ENCODE measurements at places on chromosomes 3 and 15. TPM values are rescaled to one million over a fixed set of nuclear protein-coding genes. Genes with fewer than 3 reads are reported as not detected.

DNA sequence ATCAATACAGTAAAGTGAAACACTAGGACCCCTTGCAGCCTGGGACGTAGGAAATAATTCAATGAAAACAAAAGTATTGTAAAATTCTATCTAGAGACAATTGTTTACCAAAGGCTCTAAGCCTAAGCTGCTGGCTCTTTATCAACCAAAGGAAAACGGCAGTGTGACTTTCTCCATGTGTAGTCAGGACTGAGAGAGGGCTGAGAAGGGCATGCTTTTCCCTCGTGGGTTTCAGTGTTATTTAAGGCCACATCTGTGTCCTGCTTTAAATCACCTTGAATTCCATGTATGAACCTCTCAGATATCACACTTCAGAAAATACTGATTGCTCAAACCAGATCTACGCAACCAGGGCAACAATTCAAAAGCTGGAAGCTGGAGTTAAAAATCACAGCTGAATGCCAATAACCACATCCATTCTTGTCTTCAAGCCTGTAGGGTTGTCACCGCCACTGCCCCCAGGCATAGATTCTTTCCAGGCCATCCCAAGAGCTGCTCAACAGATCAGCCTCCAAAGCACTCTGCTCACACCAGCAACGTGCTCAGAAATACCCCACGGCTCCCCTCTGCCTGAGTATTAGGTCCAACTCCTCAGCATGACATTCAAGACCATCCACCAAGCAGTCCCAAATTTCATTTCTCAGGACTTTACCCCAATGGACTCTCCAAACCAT, 124.0 kb downstream of the SRGAP3 start:
- H3K27me3 ChIP-seq: no peaks in the 10 kb centered on the region
- no peak for DNase-seq
- no peaks in the 10 kb centered on the region for H3K36me3 ChIP-seq
- peaks cover 3% of the 10 kb centered on the region for H3K4me1 ChIP-seq
- H3K27ac ChIP-seq: no peak overlapping the region
- no peak overlapping the region for H3K4me3 ChIP-seq

DNA sequence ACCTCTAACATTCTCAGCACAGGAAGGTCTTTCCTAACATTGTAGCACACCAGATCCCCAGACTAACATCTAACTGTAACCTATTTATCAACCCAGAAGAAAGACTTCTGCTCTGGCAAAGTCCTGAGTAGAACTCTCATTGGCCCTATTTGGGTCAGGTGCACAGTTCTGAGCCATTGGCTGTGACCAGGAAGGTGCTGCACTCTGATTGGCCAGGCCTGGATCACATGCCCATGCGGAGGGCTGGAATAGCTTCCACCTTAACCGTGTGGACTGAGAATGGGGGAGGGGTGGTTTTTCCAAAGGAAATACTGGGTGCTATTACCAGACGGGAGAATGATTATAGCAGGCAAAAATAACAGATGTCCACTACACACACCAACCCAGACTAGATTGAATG, 11.5 kb downstream of the FEZF2 start:
- peaks cover 72% of the 10 kb centered on the region for H3K27me3 ChIP-seq
- no peaks in the 10 kb centered on the region for H3K36me3 ChIP-seq
- no peak overlapping the region for H3K27ac ChIP-seq

- H3K27ac ChIP-seq: no peak overlapping the region
- H3K4me3 ChIP-seq: no peak overlapping the region
- DNase-seq: no peak
Observed at GRCh38 chr15:80415358-80415670, 11.1 kb downstream of the ARNT2 start.

- H3K4me1 ChIP-seq: no peaks in the 10 kb centered on the region
- H3K4me3 ChIP-seq: no peak overlapping the region
- no peaks in the 10 kb centered on the region for H3K27me3 ChIP-seq
- no peak overlapping the region for H3K27ac ChIP-seq
- H3K36me3 ChIP-seq: no peaks in the 10 kb centered on the region
Observed at GRCh38 chr3:178826435-178827123, 245.0 kb downstream of the ZMAT3 start.

DNA sequence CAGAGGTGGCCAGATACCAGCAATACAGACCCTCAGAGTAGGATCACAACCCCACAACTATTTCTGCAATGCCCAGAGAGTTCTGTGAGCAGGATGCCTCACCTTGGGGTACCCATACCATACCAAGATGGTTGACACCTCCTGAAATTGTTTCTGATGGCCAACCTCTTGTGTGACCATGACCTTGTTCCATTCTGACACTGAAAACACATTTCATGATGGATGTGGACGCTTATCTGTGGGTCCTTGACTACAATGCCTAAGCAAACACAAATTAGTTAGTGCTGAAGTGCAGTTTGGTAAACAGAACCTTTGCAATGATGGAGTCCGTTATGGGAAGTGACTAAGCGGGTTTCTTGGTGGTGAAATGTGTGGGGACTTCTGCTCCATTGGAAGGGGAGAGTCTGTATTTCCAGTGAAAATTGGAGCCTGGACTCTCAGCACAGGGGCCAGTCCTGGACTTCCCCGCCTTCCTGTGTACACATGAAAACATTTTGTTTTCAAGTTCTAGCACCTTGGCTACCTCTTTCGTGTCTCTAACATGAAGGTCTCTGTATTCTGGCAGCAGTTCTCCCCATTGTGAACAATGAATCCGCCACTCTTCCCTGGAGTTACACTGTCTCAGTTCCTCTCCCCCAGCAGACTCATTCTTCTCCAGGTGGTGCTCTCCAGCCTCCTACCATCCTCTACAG, 106.2 kb downstream of the XXYLT1 start:
- DNase-seq: no peak
- no peak overlapping the region for H3K4me3 ChIP-seq
- peaks cover 20% of the 10 kb centered on the region for H3K4me1 ChIP-seq
- no peaks in the 10 kb centered on the region for H3K27me3 ChIP-seq

DNA sequence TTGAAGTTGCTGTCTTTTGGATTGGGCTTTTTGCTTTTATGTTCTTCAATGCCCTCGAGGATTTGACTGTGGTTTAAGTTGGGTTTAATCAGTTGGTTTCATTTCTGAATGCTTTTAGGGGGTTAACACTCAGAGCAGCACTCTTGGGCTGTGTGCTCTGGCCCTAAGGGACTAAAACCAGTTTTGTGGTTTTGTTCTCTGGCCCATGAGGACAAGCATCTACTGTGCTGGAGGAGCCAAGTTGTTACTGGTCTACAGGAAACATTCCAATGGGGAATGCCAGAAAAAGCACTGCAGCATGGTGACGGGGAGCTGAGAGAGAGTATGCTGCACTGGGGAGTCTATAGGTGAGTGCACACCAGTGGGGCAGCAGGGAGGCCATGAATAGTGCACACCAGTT, 596.9 kb downstream of the ZBBX start:
- no peak for DNase-seq
- H3K4me1 ChIP-seq: no peaks in the 10 kb centered on the region
- H3K4me3 ChIP-seq: no peak overlapping the region
- H3K27me3 ChIP-seq: no peaks in the 10 kb centered on the region

DNA sequence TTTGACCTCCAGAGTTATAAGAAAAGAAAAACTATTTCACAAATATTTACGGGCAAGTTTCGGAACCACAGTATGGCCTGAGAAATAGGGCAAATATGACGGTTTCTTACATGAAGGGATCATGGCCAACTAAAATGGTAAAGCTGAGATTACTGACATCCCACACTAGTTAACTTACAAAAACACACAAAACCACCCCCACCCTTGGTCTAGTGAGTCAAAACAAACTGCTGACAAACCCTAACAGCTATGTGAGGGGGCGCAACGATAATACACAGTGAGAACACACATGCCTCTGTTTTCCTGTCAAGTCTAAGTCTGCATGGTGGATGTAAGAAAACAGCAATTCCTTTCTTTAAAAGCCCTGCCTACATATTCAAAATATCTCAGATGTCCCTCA, 32.3 kb downstream of the CBLB start:
- no peaks in the 10 kb centered on the region for H3K27me3 ChIP-seq
- no peak overlapping the region for H3K27ac ChIP-seq
- H3K36me3 ChIP-seq: no peaks in the 10 kb centered on the region
- peaks cover 7% of the 10 kb centered on the region for H3K4me1 ChIP-seq

DNA sequence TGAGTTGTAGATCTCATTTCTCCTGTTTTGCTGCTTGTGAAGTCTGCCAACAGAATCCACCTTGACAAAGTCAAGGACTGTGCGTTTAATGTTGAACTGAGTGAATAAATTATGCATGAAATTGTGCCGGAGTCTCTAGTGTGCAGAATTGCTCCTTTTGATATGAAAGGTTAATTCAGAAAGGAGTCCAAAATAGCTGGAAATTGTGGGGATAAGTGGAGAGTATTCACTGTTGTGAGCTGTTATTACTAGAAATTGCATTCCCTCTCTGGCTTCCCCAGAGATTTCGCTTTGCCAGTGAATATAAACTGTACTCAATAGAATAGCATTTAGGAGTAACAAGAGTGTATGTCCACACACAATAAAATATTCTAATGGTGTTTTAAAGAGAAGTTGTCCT, 43.1 kb downstream of the SAMMSON start:
- H3K36me3 ChIP-seq: no peaks in the 10 kb centered on the region
- no peaks in the 10 kb centered on the region for H3K4me1 ChIP-seq
- no peaks in the 10 kb centered on the region for H3K27me3 ChIP-seq
- H3K27ac ChIP-seq: no peak overlapping the region
- DNase-seq: no peak
- no peak overlapping the region for H3K4me3 ChIP-seq

GRCh38 chr3:98734735-98735134, 28.4 kb upstream of the ST3GAL6 start:
- H3K36me3 ChIP-seq: no peaks in the 10 kb centered on the region
- DNase-seq: no peak
- H3K4me1 ChIP-seq: peaks cover 8% of the 10 kb centered on the region
- peak overlapping the region; percentile 23 for H3K27ac ChIP-seq
- H3K4me3 ChIP-seq: no peak overlapping the region
- no peaks in the 10 kb centered on the region for H3K27me3 ChIP-seq

DNA sequence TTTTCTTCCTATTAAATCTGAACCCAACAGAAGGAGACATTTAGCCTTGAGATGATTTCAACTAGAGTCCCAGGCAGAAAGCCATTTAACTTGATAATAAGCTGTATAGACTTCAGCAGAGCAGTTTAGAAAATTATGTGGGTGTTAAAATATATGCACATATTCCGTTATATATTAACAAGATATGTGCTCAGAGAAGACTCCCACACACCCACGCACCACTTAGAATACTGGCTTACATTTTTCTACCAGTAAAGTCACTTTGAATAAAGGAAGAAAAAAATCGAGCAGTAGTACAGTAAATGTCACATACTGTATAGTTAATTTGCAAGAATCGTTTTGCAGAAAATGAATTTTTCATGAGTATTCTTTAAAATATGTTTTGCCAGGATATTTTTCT, 599.3 kb downstream of the FGF12 start:
- no peaks in the 10 kb centered on the region for H3K36me3 ChIP-seq
- no peaks in the 10 kb centered on the region for H3K27me3 ChIP-seq
- H3K4me1 ChIP-seq: no peaks in the 10 kb centered on the region
- DNase-seq: no peak
- H3K4me3 ChIP-seq: no peak overlapping the region

GRCh38 chr3:188929137-188929536, 242.6 kb upstream of the TPRG1 start:
- H3K4me1 ChIP-seq: peaks cover 4% of the 10 kb centered on the region
- DNase-seq: peak; percentile 41
- no peaks in the 10 kb centered on the region for H3K27me3 ChIP-seq
- no peaks in the 10 kb centered on the region for H3K36me3 ChIP-seq
- no peak overlapping the region for H3K27ac ChIP-seq

DNA sequence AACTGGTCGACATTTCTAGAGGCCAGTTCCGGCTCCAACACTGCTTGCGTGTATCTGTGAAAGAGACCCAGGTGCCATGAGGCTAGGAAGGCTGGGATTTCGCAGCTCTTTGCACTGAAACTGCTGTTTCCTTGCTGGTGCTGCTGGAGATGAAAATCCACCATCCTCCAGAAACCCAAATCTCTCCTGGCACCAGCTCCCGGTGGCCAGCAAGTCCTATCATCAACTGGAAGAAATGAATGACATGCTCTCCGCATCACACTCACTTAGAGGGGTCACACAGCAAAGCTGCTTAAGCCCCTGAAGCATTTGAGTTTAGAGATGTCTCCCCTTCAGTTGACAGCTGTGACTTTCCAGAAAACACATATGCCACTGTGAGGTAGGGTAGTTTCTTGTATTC, 471.8 kb upstream of the PROK2 start:
- no peak for DNase-seq
- no peaks in the 10 kb centered on the region for H3K27me3 ChIP-seq
- no peaks in the 10 kb centered on the region for H3K36me3 ChIP-seq
- peak overlapping the region; percentile 54 for H3K27ac ChIP-seq

GRCh38 chr3:11154036-11154952, at the start of gene HRH1:
TSS of gene HRH1 (plus strand) at chr3:11154493. CDS start at chr3:11259038, 104,545 bp downstream.
- H3K27ac ChIP-seq: peak within 1 kb of the TSS; percentile 61
- no peaks in the 10 kb centered on the region for H3K36me3 ChIP-seq
- peaks cover 55% of the 10 kb centered on the region for H3K27me3 ChIP-seq
- peaks cover 4% of the 10 kb centered on the region for H3K4me1 ChIP-seq
- peak within 1 kb of the TSS; percentile 57 for H3K4me3 ChIP-seq

- no peaks in the 10 kb centered on the region for H3K27me3 ChIP-seq
- no peaks in the 10 kb centered on the region for H3K36me3 ChIP-seq
- no peaks in the 10 kb centered on the region for H3K4me1 ChIP-seq
Observed at GRCh38 chr3:187878772-187879518, 133.7 kb upstream of the BCL6 start.

- H3K4me3 ChIP-seq: no peak overlapping the region
- no peak for DNase-seq
- no peaks in the 10 kb centered on the region for H3K36me3 ChIP-seq
- no peaks in the 10 kb centered on the region for H3K27me3 ChIP-seq
Observed at GRCh38 chr3:60178931-60179653, 1072.2 kb downstream of the FHIT start.

- peak overlapping the region; percentile 76 for H3K27ac ChIP-seq
- peaks cover 23% of the 10 kb centered on the region for H3K4me1 ChIP-seq
- no peak for DNase-seq
- no peak overlapping the region for H3K4me3 ChIP-seq
- H3K27me3 ChIP-seq: no peaks in the 10 kb centered on the region
Observed at GRCh38 chr3:111761309-111761795, 97.7 kb upstream of the PHLDB2 start.

DNA sequence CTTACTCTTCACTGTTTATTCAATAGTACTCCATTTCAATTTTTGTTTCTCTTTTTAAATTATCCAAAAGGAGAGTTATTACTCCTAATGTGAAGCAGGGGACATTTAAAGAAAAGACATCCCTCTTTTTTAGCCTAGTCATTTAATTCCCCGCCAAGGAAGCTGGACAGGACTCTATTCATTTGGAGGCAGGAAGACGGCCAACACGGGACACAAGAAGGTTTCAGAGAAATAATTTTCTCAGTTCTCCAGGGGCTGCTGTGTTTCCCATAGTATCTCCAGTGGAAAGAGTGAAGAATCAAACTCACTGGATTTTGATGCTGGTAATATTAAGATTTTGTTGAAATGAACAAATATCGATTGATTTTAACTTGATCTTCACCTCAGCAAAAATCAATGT, 833.7 kb downstream of the ROBO2 start:
- no peak overlapping the region for H3K4me3 ChIP-seq
- H3K36me3 ChIP-seq: no peaks in the 10 kb centered on the region
- H3K27ac ChIP-seq: no peak overlapping the region
- no peaks in the 10 kb centered on the region for H3K4me1 ChIP-seq
- DNase-seq: no peak

COL6A6 gene
- polyA plus RNA-seq: 0.23 TPM

DISP2 gene
- 1.5 TPM for polyA plus RNA-seq

CKMT1B gene
- 4.1 TPM for polyA plus RNA-seq

C3orf22 gene
- polyA plus RNA-seq: not detected

SLC51A gene
- 13.9 TPM for polyA plus RNA-seq

NAA50 gene
- 45.5 TPM for polyA plus RNA-seq

MINAR1 gene
- polyA plus RNA-seq: 0.74 TPM

ZPLD1 gene
- polyA plus RNA-seq: 0.56 TPM

MAP6D1 gene
- polyA plus RNA-seq: 3.4 TPM

SKOR1 gene
- polyA plus RNA-seq: 0.52 TPM

TMEM202 gene
- not detected for polyA plus RNA-seq

CEP152 gene
- 3.8 TPM for polyA plus RNA-seq
